Bronchial smooth muscle cell (primary cell): ENCODE measurements at places on chromosomes 12 and 14. TPM values are rescaled to one million over a fixed set of nuclear protein-coding genes. Genes with fewer than 3 reads are reported as not detected.

FGD6 gene
- total RNA-seq = 4.7 and 7.3 TPM in 2 replicates

LBHD2 gene
- not detected in 2 replicates for total RNA-seq

SERPINA12 gene
- not detected in 2 replicates for total RNA-seq

BICDL1 gene
- total RNA-seq = not detected in 2 replicates

OR6C75 gene
- total RNA-seq = not detected in 2 replicates

KRT74 gene
- not detected in 2 replicates for total RNA-seq

PZP gene
- not detected in 2 replicates for total RNA-seq

GALC gene
- total RNA-seq = 21.8 and 43.4 TPM in 2 replicates

DPPA3 gene
- total RNA-seq = not detected in 2 replicates

KLRD1 gene
- total RNA-seq = 0.09 and 0.16 TPM in 2 replicates

APPL2 gene
- 39.6 and 52.7 TPM in 2 replicates for total RNA-seq

PTCSC3 gene
- total RNA-seq = not detected in 2 replicates

RESF1 gene
- 10.8 and 13.2 TPM in 2 replicates for total RNA-seq

KCNC2 gene
- total RNA-seq = not detected in 2 replicates

KERA gene
- total RNA-seq = not detected in 2 replicates

CCDC85C gene
- total RNA-seq = 2.0 and 3.2 TPM in 2 replicates

CISTR gene
- total RNA-seq = not detected in 2 replicates

KCNK10 gene
- not detected in 2 replicates for total RNA-seq

HOXC6 gene
- 0.16 and 0.43 TPM in 2 replicates for total RNA-seq

OTX2 gene
- total RNA-seq = not detected in 2 replicates

TMEM63C gene
- total RNA-seq = 0.32 TPM in 1 of 2 replicates, not detected in the other

TMEM117 gene
- 4.6 and 7.4 TPM in 2 replicates for total RNA-seq

CLEC9A gene
- total RNA-seq = not detected in 2 replicates

ACOT6 gene
- total RNA-seq = not detected in 2 replicates

TBC1D30 gene
- 0.32 and 0.43 TPM in 2 replicates for total RNA-seq

PLEKHH1 gene
- total RNA-seq = under 0.01 and 0.34 TPM in 2 replicates

KCNH3 gene
- total RNA-seq = 0.32 and 0.52 TPM in 2 replicates

GUCY2C gene
- under 0.01 TPM in 1 of 2 replicates, not detected in the other for total RNA-seq

EIF2S3B gene
- total RNA-seq = 0.34 and 0.95 TPM in 2 replicates
